SK-N-SH treated with all-trans-retinoic acid at 6 μM for 48 hours (cell line): ENCODE measurements at places on chromosomes 3 and 15.
A peak's percentile ranks its signal among the peaks of the same experiment; 100 is the strongest.

- ATAC-seq: no peak
These were observed 223.3 kb downstream of the FOXP1 start for GRCh38 chr3:71360180-71360579.

GRCh38 chr3:81041331-81041730 lies 720.1 kb downstream of the GBE1 start:
- no peak for ATAC-seq

DNA sequence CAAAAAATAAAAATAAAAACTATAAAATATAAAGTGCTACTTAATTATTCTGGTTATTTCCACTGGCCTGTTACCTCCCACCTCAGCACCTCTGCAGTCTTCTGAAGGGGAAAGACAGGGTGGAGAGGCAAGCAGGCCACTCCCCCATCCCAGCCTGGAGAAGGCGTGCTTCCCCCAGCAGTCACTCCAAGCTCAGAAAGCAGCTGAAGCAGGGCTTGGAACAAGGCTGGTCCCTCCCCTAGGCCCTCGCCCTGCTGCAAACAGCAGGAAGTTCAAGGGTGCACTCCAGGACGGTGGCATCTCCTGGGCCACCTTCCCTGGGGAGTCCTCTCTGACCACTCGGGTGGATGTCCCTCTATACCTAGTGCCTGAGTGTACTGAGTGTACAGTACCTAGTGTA lies 21.4 kb downstream of the CACNA2D2 start:
- ATAC-seq: no peak

DNA sequence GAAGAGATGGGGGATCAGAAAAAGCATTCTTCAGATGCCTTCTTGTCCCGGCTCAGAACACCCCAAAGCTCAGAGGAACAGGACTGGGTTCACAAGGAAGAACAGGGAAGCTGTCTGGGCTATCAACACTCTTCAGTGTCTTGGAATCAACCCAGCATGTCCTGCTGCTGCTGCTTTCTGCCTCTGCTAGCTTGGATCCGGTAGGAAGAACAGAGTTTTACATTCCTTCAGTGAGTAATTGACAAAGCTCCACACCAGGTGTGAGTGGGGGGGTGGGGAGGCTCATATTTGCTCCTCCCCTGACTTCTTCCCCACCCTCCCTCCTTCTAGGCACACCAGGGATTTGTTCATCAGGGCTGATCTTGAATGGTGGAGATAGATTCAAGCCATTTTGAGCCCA lies 13.1 kb upstream of the ETV5 start:
- no peak for ATAC-seq

GRCh38 chr15:73751899-73752805 lies 999 bp downstream of the INSYN1 start:
- peak; percentile 50 for ATAC-seq
